Panc1 (cell line): ENCODE measurements at places on chromosomes 2 and 18. TPM values are rescaled to one million over a fixed set of nuclear protein-coding genes. Genes with fewer than 3 reads are reported as not detected.

- DNase-seq = no peak
These were observed 69.9 kb downstream of the LIMS1 start for GRCh38 chr2:108604196-108604595.

DNA sequence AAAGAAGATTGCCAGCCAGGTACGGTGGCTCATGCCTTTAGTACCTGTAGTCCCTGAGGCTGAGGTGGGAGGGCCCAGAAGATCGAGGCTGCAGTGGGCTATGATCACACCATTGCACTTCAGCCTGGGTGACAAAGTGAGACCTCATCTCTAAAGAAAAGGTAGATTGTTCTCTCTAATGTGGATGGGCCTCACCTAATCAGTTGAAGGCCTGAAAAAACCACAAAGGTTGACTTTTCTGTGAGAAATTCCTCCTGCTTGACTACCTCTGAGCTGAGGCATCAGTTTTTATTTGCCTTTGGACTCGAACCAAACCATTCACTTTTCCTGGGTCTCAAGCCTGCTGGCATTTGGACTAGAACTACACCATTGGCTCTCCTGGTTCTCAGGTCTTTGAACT is 142.1 kb upstream of the CYP26B1 start:
- DNase-seq = no peak

DNA sequence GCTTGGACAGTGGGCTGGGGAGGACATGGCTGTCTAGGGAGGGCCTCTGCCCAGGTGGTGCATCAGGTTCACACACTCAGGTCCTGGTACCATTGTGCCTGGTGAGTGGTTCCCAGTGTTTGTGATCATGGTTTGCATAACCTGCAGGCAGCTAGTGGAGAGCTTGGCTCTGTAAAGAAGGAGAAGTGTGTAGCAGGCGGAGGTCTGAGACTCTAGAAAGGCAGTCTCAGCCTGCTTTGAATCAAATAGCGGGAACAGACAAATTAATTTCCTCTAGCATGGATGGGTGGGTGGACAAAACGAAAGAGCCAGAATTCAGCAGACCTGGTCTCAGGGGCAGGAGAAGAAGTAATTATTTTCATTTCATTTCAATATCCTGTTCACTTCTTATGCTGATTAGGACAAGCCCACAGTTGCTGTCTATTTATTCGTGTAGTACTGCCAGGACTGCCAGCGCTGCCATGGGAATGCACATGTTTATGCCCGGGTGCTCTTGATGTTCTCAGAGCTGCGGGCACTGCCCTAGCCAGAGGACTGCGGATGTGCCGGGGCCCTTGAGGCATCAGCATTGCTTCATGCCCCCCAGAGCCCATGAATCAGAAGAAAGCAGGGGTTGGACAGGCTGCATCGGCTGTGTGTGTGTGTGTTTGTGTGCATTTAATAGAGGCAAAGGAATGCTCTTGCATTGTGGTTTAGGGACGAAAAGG is 45.4 kb upstream of the DLX2 start:
- DNase-seq = no peak

The CFAP65 gene
- total RNA-seq = 0.33 TPM

The IL37 gene
- total RNA-seq = not detected

The MBD5 gene
- total RNA-seq = 40.2 TPM

The MBD2 gene
- total RNA-seq = 53.3 TPM
